GOT3 (cell line): ENCODE measurements at places on chromosomes 6 and 20.

DNA sequence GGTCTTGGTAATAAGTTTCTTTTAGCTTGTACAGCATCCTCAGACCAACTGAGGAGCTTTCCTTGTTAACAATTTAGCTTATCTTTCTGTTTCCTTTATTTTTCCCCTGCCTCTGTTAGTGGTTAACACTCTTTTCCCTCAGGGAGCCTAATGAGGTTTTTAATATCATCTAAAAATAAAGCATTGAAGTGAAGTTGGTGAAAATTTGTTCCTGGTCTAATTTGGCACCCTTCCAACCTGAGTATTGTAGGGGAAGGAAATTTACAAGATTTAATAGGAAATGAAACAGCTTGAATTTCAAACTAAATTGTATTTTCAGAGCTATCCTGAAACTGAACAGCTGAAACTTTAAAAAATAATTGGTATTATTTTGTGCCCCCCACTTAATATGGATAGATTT lies 28.1 kb upstream of the VAPB start:
- DNase-seq = no peak

DNA sequence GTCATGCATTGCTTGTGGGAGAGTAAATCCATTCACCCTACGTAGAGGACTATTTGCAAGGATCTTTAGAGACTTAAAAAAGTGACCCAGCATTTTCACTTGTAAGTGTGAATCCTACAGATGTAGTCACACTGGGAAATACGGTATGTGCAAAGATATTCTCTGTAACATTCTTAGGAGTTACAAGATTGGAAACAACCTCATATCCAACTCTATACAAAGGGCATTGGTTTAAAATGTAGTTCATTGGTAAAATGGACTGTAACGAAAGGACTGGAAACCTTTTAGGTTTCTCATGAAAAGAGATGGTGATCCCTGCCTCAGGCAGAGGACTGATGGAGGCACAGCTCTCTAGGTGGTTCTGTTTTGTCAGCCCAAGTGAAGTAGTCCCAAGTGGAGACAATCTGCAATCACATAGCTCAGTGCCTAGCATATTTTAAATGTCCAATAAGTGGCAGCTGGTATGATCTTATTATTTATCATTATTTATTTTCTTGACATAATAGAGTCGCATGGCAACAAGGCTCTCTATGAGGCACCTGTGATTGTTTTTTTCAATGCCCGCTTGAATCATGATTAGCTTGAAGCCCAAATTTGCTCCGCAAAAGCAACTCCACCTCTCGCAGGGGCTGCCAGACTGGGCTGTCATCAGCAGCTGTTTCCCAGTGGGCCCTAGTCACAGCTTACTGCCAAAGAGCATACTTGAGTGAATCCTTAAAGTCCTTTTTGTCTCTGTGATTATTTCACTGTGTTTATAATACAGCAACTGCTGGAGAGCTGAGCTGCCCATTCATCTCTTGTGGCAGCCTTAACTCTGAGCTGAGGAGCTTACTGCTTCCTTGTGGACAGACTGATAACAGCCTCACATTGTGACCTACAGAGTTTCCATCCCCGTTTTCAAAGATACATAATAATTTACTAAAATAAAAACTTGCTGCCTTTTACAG lies 19.8 kb upstream of the ENPP1 start:
- DNase-seq = no peak

DNA sequence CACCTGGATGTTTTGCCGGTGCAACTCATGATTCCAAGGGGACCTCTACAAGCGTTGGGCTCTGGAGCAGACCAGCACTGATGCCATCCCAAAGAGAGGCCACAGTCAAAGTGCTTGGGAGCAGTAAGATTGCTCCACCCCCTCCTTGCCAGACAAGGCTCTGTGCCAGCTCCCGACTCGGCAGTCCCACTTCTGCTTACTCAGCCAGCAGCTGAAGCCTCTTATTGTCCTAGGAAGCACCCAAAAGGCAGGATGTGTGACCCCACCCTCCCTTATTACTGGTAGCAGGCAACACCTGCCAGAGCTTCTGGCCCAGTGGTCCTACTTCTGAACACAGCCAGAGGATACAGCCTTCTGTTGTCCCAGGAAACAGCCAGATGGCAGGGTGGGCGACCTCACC lies 614.2 kb downstream of the TENT5A start:
- no peak for DNase-seq

DNA sequence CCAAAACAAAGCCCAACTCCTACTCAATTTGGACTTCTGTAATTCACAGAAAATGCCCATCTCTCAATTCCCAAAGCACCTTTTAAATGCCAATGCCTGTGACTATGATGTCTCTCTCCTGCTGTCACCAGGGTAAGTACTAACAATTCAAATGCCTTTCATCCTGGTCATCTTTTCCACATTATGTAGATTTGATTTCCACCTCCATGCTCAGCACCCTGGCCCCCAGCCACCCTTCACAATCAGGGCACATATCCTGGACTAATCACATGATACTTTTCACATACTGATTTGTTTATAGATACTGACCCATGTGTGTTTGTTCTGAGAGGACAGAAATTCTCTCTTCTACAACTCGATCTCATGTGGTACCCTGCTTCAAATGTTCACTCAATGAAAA lies 236.3 kb downstream of the PTPRK start:
- no peak for DNase-seq

DNA sequence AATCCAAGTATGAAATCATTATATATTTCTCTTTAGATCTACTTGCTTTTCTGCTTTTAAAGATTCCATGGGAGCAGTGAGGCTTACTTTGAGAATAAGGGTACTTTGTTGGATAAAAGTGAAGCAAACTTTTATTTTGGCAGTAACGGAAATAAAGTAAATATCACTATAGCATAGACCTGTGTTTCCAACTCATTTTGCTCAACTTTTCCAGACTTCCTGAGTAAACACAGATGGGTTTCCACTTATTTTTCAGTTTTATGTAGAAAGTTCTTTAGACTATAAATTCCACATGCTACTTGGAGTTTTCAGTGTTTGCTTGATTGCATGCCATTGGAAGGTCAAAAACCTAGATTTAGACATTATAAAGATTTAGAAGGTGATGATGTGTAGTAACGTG lies 6.2 kb downstream of the STX16 start:
- DNase-seq = no peak

GRCh38 chr6:79180052-79180451 lies 54.4 kb downstream of the HMGN3 start:
- no peak for DNase-seq

DNA sequence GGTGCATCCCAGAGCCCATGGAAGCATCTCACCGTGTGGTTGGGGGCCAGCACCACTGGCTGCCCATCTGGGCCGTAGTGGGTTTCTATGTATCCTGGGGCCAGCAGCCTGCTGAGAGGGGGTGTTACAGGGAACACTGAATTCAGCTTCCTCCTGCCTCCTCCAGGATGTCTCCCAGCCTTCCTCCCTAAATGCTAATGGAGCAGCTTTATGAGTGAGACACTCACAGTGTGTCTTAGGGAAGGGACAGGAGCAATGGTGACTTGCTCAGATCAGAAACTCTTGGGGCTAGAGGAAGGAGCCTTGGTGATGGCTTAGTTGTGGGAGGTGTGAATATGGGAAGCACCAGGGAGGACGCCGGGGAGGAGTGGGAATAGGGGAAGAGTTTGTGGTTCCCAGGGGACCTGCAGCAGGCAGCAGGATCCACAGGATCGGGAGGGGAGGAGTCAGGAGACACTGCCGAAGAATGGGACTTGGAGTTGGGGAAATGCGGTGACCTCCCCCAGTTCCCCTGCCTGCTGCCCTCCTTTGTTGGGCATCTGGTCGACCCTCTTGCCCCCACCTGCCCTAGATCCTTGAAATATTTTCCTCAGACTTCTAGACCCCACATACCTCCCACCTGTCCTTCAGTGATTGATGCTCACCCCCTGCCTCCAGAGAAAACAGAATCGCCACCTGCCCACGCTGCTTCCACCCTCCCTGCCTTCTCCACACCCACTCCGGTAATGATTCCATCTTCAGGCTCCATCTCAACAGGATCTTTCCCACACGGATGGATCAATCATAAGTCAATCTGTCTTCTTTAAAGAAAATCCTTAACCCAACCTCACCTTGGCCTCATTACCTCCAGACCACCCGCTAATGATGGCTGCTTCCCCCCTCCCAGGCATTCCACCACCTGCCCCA lies 6.6 kb downstream of the ADAM33 start:
- DNase-seq = no peak

GRCh38 chr20:53428996-53429395 lies 164.6 kb downstream of the ZNF217 start:
- no peak for DNase-seq

DNA sequence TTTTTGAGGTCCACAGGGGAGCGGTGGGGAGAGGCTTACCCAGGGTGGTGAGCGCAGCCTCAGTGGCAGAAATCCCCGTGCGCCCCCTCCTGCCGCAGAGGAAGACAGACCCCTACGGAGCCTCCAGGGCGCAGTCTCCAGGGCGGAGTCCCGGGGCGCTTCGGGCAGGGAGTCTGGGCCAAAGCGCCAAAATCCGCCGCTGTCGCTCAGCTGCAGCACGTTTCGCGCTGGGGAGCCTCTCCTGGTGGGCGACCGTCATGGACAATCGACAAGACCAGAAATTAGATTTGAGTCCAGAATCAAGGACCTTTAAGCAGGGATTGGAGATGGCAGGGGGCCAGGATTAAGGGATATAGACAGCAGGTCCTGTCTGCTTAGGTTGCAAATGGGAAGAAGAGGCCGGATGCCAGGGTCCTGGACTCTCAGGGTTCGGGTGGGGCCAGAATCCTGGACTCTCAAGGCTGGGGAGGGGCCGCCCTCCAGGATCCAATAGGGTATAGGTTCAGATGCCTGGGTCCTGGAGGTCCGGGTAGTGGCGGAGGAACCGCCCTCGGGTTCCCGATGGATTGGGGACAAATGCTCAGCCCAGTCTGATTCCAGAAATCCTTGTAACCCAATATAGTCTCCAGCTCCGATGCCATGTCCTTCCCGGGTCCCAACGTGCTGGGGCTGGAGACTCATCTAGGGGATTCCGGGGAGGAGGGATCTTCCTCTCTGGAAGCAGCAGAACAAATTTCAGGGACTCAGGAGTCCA lies 7.9 kb upstream of the HLA-E start:
- no peak for DNase-seq

- DNase-seq = no peak
Measured at GRCh38 chr6:11755725-11756124, 22.9 kb downstream of the ADTRP start.

- DNase-seq = no peak
Measured at GRCh38 chr20:52270001-52270606, 78.5 kb upstream of the ZFP64 start.

- DNase-seq = no peak
Measured at GRCh38 chr20:46913329-46914044, 18.8 kb downstream of the EYA2 start.

DNA sequence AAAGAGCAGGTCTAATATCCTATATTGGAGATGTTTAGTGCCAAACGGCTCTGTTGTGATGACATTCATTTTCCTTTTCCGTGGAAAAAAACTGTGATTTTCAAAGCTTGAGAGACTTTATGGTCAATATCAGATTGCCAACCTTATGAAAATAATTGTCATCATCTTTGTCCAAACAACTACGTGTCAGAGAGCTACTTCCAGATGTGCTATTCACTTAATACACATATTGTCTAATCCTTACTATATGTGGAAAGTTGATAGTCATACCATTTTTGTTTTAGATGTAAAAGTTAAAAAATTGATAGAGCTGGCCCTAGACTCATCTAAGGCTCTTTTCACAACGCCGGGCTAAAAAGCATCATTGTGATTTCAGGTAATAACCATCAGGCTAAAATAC lies 550.0 kb downstream of the PHF3 start:
- no peak for DNase-seq

DNA sequence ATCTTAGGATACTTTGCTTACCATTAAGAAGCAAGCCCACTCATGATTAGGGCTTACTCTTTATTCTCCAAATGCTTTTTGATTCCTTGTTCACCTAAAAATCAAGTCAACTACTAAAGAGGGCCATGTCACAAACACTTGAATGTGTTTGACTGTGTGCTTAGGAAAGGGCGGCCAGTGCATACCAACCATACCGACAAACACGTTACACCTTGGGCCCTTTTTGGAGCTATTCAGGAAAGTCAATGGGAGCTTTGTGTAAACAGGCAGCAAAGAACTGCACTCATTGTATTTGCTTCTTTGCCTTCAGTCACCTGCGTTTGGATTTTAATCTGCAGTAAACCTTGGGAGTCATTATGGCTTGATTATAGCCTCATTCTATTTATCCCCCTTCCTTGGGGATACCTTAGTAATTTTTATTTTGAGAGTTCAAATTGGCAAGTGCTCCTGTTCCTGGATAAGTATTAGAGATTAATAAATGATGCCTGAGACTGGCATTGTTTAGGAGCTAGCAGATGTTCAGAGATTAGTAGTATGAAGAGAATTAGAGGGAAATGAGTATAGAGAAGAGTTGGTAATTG lies 102.6 kb upstream of the HDGFL1 start:
- DNase-seq = no peak

DNA sequence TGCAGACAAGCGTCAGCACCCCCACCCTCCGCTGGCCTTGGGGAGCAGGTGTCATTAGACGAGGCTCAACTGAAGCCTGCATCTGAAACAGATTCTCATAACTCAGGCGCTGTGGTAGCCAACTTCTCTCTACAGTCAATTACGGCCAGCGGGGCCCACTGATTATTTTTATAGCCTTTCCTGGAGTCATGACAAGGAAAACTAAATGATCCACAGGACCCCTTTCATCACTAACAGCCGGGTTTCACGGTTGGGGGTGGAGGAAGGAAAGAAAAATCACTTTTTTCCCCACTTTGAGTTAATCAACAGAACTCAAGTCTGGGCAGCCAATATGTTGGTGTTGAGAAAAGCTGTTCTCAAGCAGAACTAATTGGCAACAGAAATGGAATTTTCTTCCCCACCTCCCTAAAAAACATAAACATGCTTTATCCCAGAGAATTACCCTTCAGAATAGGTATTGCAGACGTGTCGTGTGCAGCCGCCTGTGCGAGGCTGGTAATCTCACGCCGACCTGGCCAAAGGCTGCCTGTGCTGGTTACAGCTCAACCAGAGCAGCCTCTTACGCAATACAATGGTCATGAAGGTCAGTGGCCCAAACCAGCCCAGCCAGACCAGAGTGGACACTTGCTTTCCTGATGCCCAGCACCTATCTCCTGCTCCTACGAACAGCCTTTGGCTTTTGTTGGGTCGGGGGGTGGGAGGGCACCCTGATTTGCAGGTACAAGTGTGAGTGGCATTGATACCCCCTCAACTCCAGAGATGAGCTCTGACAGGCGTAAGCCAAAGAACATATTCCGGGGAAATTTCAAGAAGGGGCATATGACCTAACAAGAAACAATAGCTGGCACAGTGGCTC lies 11.0 kb downstream of the RIPOR3 start:
- no peak for DNase-seq

GRCh38 chr6:26594131-26594498 lies 2.6 kb upstream of the ABT1 start:
- DNase-seq = no peak

GRCh38 chr6:26361544-26361943 lies 3.5 kb upstream of the BTN3A2 start:
- no peak for DNase-seq

- DNase-seq = no peak
Measured at GRCh38 chr20:4009309-4009708, 6.0 kb downstream of the RNF24 start.

- no peak for DNase-seq
Measured at GRCh38 chr6:140052736-140053729, 678.6 kb upstream of the CITED2 start.
